ENCODE measurements at places on chromosomes 12 and 14.
A peak's percentile ranks its signal among the peaks of the same experiment; 100 is the strongest.

DNA sequence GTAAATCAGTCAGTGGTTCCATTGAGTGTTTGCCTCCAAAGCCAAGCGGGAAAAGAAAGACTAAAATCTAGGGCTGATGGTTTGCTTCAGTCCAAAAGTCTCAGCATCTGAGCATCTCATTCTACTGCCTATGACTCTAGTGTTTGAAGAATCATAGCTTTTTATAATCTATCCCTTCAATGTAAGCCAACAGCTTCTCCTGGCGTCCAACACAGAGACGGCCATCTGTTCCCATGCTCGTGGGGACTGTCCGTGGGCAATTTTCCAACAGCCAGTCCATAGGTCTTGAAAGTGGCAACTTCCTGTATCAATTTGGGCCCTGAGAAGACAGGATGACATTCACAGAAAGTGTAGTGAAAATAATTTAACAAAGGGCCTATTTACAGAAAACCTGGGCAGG, 544.4 kb upstream of the TMEM132C start:
- no peak for DNase-seq

GRCh38 chr14:69441948-69442347, 42.6 kb upstream of the PLEKHD1 start:
- DNase-seq, result no peak

- no peak for DNase-seq
Observed at GRCh38 chr14:104558231-104559027, 21.1 kb upstream of the C14orf180 start.

DNA sequence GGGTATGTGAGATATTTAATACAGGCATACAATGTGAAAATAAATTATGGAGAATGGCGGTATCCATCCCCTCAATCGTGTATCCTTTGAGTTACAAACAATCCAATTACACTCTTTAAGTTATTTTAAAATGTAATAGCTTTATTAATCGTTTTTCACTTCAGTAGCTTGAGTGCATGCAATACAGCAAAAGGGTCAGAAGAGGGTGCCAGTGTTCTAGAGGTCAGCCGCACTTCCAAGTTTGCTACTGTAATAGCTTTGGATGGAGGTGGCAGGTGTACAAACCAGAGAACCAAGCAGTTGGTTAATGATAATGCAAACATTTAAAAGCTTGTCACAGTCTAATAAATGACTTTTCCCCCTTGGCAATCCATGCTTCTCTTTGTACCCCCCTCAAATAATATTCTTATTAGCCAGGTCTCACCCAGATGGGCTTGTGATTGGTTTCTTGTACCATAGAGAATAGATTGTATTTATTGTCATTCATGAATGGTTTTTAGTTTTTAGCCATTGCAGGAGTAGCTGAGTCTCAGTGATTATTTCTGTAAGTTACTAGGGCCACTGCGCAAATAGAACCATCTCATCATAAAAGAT, 127.0 kb downstream of the ERC1 start:
- peak; percentile 29 for DNase-seq
